ENCODE measurements at places on chromosomes 4 and X.

DNA sequence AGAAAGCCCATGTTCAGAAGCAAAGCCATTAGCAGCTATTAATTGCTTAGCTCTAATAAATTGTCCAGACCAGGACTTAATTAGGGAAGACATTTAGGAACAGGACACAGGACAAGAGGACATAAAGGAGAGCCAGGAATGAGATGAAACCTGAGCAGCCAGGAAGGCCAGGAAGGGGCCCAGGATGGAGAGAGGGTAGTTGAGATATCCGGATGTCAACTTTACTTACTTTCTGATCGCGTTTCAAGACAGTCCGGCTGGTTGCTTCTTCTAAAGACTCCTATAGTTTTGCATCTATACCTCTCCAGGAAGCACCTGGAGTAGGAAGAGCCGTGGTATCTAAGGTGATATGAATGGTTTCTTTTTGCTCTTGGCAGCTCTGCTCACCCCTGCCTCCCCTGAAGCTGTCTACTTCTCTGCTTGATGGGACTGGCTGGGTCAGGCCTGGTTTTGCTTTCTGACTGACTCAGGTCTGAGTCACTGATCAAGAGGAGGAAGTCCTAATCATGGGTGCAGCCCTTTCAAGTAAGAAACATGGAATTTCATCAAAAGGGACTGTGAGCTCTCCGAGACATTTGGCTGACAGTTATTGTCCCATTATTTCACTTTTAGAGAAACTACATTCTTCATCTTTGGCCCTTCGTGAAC lies 733.3 kb downstream of the RPA4 start:
- DNase-seq = no peak

DNA sequence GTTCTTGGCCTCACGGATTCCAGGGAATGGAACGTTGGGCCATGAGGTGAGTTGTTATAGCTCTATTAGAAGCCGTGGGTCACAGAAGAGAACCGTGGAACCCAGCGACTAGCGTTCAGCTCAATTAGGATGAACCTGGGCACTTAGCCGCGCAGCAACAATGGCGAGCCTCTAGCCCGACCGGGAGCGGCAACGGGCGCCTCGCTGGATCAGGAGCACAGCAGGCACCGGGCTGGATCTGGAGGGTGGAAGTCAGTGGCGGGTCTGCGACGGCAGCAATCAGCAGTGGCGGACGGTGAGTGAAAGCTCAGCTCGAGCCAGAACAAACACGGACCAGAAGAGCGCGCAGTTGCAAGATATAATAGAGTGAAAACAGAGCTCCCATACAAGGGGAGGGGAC lies 34.2 kb downstream of the AGA start:
- DNase-seq = no peak

DNA sequence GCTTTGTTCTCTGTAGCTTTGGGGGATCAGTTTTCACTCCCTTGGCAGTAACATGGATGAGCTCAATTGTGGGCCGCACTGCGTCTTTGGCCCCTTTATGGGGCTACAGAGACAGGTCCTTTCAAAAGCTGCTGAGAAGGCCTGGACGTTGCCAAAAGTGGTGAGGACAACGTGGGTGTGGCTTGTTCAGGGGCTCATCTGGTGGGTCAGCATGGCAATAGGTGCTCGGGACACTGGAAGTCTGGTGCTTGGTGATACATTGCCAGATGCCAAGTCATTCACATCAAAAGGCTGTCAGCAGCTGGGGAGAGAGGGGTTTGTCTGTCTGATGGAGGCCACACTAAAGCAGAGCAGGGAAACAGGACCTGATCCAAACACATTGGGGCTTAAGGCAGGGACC lies 149.8 kb upstream of the EOLA2 start:
- no peak for DNase-seq

DNA sequence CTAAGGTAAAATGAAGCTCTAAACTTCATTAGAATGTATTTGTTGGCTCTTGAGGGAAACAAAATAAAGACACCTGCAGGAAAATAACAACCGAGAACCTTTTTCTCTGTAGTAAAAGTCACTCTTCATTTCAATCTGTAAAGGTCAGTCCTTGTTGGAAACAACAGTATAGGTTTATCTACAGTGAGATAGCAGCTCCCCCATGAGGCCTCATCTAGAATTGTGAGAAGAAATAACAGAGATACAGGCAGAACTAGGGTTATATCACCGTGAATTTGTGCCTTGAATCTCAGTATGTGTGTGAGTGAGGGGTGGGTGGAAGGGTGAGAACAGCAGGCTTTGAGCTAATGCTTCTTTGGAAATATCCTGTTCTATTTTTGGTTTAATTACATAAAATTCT lies 107.8 kb upstream of the FMR1 start:
- peak; percentile 1 for DNase-seq

GRCh38 chrX:82087699-82088098 lies 885.8 kb downstream of the SH3BGRL start:
- no peak for DNase-seq

DNA sequence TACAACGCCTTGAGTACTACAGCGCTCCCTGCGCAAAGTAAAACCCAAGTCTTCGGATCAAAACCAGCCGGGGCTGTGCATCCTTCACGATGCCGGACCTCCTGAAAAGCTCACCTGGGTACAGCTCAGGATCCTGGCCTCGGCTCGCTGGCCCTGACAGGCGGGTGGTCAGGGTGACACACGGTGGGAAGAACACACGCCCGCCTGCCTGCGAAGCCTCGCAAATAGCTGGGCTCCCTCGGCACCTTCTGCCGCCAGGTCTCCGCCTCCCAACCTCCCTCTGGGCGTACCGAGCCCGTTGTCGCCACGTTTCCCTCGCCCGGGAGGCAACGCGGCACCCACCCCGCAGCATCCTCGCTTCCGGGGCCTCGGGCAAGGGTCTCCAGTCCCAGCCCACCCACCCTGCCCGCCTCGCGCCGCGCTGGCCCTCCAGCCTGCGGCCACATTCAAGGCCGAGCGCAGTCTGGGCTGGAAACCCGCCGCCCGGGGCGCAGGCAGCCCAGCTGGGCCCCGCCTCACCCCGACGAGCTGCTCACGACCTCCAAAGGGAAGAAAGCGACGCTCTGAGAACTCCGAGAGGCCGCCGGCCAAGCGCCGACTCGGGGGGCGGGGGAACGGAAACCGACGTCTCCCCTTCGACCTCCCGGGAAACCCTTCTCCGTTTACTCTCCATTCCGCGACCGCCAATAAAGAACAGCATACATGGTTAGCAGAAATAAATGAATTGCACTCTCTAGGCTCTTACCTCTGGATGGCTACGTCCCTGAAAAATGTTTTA lies 511 bp downstream of the PPM1K start:
- DNase-seq = peak; percentile 60

GRCh38 chr4:153259661-153260060 lies 55.4 kb downstream of the TRIM2 start:
- DNase-seq = no peak

DNA sequence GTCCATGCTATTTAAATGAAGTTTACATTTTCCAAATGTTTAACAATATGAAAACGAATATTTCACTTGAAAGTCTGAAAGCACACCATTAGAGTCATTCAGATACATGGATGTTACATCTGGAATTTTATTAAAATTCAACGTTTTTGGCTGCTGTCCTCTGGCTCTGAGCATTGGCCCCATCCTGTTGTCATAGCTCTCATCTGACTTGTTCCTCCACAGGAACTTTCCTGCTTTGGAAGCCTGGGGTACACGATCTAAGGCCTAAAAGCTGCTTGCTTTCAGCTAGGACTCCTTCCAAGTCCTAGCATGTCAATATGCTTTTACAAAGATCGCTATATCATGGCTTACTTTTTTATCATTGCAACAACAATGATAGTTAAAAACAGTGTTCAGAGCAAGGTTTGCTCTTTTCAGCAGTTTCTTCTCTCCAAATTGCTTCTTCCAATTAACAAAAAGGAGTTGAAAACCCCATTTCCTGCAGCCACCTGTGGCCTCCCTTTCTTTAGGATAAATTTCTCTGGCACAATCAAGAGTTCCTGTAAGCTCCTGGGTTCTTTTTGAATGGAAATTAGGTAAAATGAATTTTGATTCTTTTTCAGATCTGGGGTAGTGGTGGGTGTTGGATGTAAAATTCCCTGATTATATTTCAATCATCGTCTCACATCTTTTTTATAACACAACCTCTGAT lies 413.4 kb upstream of the AGA start:
- no peak for DNase-seq

DNA sequence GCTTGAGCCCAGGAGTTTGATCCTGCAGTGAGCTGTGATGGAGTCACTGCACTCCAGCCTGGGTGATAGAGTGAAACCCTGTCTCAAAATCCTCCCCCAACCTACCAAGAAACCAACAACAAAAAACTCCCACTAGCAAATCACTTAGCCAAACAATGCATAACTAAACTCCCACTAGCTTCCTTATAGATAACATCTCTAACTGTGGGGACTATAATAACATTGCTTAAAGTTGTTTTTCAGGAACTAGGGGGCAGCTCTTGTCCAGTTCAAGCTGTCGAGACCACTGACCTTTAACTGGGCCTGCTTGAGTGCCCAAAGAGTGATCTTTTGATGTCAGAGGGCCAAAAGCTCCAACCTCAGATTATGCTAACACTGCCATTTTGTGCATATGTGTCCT lies 81.7 kb downstream of the FREM3 start:
- no peak for DNase-seq

GRCh38 chr4:12729384-12729783 lies 754.8 kb downstream of the RAB28 start:
- DNase-seq = peak; percentile 1

DNA sequence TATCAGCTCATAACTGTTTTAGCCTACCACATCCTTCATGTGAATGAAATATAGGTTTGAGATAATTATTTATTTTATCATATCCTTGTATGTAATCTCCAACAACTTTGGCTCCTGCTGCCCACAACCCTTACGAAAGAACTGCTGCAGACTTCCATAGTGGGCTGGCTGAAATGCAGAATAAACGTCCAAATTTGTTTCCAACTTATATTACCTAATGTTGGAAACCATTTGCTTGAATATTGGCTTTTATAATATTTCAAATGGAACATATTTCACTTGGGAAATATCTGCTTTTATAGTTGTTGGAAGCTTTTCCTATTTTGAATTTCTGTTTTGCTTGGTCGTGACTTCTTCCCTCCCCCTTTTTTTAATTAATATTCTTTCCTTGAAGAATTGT lies 45.0 kb upstream of the ITM2A start:
- DNase-seq = no peak

- no peak for DNase-seq
These were observed 121.5 kb downstream of the ANK2 start for GRCh38 chr4:113170805-113171468.

- no peak for DNase-seq
These were observed 14.7 kb downstream of the HELQ start for GRCh38 chr4:83440899-83441298.

DNA sequence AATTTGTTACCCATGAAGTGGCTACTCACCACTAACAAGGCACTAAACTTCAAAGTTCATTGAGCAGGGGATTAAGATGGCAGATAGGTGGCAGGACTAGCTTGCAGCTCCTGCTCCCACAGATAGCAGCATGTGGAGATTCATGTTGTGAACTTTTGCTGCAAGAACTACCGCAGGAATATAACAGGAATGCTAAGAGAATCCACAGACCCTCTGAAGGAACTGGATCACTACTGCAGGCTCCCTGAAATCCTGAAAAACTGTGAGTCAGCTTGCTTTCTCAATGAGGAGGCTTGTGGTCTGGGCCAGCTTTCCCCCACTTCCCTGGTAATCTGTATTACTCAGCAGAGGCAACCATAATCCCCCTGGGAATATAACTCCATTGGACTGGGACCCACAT lies 118.5 kb upstream of the VCX2 start:
- DNase-seq = no peak

GRCh38 chrX:131199091-131199490 lies 90.0 kb downstream of the IGSF1 start:
- DNase-seq = no peak

DNA sequence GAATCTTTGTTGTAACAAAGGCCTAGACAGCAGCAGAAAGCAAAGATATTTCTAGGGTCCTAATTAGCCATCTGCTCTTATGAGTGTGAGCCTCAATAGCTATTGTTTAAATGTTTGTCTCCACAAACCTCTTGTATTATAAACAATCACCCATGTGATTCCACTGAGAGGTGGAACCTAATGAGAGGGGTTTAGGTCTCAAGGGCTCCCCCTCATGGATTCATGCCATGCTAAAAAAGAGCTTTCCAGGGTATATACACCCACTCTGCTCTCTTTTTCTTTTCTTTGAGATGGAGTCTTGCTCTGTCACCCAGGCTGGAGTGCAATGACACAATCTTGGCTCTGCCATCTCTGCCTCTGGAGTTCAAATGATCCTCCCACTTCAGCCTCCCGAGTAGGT lies 42.1 kb downstream of the TRIM61 start:
- DNase-seq = no peak

DNA sequence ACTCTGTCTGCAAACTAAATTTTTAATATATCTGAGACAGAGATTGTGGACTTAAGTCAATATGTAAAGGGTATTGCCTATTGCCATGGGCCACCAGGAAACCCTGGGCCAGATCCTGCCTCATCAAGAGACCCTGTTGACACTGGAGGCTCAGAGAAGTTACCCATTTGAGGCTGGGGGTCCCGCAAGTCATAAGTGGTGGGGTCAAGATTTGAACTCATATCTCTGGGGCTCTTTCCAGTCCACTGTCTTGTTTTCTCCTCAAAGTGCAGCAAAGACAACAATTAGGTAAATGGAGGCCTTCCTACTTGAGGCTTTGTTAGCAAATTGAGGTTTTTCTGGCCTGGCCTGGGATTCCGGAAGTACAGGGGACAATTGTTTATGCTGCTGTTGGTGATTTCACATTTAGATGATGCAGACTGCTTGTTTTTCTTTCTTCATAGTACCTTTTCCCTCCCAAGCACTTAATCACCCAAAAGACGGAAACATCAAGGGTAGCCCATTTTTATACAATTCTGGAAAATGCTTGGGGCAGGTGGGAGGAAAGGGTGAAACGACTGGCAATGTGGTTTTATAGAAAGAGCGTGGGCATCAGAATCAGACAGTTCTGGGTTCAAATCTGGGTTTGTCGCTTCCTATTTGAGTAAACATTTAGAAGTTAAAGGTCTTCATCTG lies 160.0 kb downstream of the SMIM20 start:
- DNase-seq = no peak

DNA sequence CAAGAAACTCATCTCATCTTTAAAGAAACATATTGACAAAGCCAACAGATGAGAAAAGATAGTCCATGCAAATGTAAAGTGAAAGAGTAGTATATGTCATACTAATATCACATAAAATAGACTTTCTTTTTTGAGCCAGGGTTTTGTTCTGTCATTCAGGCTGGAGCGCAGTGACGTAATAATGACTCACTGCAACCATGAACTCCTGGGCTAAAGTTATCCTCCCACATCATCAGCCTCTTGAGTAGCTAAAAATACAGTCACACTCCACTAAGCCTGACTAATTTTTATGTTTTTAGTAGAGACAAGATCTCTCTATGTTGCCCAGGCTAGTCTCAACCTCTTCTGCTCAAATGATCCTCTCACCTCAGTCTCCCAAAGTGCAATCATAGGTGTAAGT lies 51.8 kb upstream of the TRAM1L1 start:
- DNase-seq = no peak

DNA sequence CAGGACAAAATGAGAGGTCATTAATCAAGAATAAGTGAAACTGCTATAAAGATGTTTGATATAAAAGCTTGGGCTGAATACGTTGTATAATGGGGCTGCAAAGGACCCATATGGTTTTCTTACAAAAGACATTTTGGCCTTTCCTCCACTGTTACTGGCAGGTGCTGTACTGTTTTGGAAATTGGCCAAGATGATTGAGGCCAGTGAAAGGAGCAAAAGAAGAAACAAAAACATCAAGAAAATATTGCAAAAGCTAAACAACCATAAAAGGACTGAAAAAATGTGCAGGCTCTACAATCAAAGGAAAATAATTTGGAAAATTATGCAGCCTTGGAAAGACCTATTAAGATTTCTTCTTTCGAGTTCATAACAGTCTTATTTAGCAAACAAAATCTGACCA lies 222.2 kb upstream of the PPP1R2C start:
- DNase-seq = peak; percentile 0

GRCh38 chr4:184728858-184729257 lies 5.0 kb downstream of the CENPU start:
- DNase-seq = no peak
